CD4-positive, alpha-beta T cell treated with Interleukin-12 subunit alpha and Interleukin-12 subunit beta, for 1 hour (primary cell): ENCODE measurements at places on chromosomes 3 and 15.

DNA sequence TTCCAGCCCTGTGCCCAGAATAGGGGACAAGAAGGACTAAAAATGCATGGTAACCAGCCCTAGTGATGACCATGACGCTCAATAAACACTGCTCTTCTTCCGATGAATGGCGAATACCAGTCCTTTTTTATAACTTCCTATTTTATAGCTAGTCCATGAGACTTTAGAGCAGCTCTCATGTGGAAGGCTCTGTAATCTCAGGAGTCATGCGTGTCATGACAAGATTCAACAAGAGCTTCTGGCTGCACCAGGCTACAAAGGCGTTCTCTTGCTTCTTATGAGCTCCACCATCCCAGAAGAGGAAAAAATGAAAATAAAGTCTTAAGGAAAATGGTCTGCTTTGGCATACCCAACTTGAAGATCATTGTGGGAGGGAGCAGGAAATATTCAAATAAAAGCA lies 141.0 kb downstream of the TMCO5A start:
- no peak for DNase-seq

DNA sequence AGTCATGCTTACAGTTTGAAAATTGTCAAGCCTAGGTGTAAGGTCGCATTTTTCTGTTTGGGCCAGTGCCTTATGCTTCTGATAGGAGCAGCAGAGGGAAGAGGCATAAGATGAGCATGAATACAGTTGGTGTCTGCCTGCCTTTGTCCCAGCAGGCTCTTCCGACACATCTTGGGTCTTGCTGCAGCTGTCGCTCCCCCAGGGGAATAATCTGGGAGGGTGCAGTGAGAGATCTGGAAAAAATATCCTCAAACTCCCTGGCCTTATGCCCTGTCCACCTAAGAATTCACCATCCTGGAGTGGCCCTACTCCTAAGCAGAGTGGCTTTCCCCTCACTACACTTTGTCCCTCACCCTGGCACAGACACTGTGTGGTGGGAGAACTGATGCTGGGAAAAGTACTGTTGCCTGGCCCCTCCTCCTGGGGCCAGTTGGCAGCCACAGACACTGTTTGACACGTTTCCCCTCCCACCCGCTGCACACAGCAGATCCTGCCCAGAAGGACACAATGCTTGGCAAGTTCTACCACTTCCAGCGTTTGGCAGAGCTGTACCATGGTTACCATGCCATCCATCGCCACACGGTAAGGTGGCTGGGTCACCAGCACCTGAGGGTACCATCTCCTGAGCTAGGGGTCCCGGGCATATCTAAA lies 21.1 kb upstream of the RHO start:
- DNase-seq = no peak

DNA sequence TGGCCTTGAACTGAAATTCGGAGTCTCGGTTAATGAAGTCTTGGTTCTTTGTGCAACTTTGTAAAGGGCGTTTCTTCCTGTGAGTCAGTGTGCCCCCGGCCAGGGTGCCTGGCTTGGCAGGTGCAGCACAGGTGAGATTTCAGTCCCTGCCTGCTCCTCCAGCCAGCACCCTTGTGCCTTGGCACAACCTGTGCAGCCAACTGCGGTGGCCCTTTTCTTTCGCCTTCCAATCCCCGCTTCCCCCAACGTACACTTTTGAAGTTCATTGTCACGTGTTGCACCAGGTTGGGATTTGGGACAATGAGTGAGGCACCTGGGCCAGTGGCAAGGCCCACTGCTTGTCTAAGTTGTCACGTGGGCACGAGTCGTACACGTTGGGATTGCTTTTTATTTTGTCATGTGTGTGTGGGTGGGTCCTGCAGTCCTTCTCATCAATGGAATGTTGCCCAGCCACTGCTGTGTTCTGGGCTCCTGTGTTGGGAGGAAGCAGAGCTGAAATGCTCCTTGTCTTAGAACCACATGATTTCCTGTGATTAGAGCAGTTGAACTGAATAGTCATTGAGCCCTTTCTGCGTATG lies 242.9 kb upstream of the BHLHE40 start:
- no peak for DNase-seq

DNA sequence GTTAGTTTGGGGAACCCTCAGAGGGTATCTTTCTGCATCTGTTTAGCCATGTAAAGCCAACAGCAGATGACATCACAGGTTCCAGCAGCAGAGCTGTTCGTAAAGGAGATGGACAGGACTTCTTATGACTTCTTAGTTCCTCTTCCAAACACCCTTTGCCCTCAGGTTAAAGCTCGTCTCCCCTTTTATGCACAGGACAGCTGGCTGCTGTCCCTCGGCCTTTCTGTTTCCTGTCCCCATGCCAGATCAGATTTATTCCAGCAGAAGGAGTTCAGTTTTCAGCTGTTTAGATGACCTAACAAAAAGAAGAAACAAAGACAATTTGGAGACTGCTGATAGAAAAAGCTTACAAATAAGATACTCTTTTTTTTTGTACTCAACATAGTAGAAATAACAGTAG lies 45.1 kb downstream of the SEC22A start:
- DNase-seq = no peak

GRCh38 chr15:56813995-56814394 lies 80.7 kb upstream of the ZNF280D start:
- DNase-seq = no peak

- DNase-seq = no peak
These were observed 55.5 kb downstream of the DLG1 start for GRCh38 chr3:197242784-197243432.

DNA sequence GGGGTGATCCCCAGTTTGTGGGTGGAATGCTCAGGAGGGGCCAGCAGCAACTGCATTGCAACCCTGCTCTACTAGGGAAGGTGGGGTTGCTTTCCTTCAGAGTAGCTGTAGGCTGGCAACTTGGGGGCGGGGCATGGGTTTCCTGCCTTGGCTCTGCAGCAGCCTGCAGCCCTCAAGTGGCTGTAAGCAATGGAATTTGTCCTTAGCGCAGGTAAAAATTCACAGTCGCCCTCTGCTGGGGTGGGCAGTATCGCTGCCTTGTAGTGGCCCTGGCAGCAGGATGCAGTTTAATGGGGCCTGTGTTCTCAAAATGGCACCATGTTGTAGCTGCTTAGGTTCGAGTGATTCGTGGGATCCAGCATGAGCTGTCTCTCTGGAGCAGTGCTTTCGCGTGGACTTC lies 29.8 kb downstream of the STT3B start:
- peak; percentile 14 for DNase-seq

- DNase-seq = no peak
These were observed 30.5 kb upstream of the SRP14 start for GRCh38 chr15:40069178-40070165.

DNA sequence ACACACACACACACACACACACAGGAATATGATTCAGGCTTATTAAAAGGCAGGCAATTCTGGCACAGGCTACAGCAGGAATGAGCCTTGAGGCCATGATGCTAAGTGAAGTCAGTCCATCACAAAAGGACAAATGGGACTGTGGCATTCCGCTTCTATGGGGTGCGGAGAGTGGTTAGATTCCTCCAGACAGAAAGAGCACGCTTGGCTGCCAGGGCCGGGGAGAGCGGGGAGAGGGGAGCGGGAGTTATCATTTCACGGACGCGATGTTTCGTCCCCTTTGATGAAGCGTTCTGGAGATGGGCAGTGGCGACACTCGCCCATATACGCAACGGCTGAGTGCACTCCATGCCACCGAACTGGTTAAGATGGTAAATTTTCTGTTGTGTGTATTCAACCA lies 58.5 kb upstream of the FAM174B start:
- DNase-seq = no peak

DNA sequence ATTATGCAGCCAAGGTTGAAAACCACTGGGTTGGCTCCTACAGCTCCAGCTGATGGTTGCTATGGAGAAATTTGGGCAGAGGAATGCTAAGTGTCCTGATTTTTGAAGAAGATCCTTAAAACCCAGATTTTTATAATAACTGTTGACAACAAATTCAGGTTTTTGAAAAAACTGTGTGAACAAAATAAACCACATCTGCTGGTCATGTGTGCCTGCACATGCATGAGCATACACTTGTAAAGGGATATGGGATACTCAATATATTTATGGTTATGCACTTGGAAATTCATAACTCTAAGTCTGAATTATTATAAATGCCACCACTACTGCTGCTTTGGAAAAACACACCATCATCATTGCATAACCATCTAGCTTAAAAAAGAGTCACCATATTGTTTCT lies 133.7 kb downstream of the THRB start:
- DNase-seq = no peak

DNA sequence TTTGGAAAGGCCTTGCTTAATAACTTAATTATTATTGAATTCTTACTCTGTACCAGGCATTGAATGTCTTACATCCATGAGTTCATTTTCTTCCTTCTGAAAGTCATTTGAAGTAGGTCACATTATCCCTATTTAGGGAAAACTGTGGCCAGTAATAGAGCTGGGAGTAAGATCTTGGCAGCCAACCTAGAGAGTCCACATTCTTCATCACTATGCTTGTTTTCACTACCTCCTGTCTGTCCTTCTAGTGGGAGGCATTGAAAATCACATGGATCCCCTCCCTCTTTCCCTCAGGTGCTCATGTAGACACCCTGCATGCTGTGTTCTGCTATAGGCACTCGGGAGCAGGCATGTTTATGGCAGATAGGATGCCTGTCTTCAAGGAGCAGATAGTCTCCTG lies 154.9 kb downstream of the EBLN2 start:
- DNase-seq = no peak

GRCh38 chr15:42728560-42728959 lies 8.4 kb downstream of the CDAN1 start:
- no peak for DNase-seq

DNA sequence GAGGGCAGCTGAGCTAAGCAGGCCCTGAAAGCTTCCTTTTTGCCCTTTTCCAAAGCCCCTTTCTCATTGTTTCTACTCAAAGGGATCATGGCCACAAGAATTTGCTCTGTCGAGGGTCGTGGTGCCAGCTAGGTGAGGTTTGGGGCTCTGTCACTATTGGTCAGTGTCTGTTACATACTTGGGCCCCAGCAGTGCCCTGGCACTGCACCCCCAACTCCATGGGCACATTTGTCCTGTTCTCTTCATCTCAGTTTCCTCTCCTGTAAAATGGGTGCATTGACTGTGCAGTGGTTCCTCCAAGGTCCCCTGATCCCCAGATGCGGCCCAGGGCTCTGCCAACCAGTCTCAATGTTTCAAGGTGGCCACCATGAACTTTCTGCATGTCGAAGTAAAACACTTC lies 62.1 kb downstream of the SLC6A6 start:
- no peak for DNase-seq

DNA sequence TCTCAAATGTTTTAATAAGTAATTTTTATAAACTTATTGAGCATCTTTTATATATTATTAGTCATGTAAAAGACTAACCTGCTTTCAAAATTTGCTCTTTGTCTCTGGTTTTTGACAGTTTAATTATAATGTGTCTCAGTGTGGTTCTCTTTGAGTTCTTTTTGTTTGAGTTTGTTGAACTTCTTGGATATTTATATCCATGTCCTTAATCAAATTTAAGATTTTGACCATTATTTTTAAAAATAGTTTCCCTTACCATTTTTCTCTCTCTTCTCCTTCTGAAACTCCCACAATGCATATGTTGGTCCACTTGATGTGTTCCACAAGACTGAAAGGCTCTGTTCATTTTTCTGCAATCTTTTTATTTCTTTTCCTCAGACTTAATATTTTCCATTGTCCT lies 366.1 kb upstream of the GOLIM4 start:
- no peak for DNase-seq

GRCh38 chr15:100041127-100041828 lies 300.5 kb downstream of the ADAMTS17 start:
- DNase-seq = no peak

DNA sequence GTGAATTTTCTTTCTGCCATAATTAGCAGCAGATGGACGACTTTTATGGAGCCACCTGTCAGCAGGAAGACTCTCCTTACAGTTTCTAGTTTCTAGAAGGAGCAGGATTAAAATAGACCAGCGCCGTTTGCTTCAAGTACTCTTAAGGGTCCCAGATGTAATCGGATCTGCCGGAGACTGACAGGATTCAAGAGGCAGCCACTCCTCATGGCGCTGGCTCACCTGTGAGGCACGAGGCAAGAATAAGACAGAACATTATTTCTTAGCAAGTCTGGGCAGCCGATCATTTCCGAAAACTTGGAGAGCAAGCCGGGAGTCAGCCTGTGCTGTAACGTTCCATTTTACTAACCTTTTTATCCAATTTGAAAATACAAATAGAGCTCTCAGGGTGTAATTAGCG lies 410.4 kb upstream of the RORA start:
- no peak for DNase-seq

GRCh38 chr3:67401921-67402320 lies 252.5 kb downstream of the SUCLG2 start:
- no peak for DNase-seq

DNA sequence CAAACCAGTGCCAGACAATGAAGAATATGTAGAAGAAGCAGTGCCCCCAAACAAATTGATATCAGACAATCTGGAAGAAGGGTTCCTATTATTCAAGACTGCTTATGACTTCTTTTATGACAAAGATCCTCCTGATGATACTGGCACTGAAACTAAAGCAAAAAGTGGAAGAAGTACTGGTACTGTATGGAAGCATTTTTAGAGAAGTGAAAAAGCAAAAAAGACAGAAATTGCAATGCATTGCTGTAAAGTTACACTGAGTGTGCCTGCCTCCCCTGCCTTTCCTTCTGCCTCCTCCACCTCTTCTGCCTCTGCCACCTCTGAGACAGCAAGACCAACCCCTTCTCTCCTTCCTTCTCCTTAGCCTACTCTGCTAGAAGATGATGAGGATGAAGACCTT lies 167.6 kb downstream of the PLCL2 start:
- DNase-seq = no peak

- no peak for DNase-seq
These were observed 7.9 kb downstream of the DGKG start for GRCh38 chr3:186354100-186354499.

DNA sequence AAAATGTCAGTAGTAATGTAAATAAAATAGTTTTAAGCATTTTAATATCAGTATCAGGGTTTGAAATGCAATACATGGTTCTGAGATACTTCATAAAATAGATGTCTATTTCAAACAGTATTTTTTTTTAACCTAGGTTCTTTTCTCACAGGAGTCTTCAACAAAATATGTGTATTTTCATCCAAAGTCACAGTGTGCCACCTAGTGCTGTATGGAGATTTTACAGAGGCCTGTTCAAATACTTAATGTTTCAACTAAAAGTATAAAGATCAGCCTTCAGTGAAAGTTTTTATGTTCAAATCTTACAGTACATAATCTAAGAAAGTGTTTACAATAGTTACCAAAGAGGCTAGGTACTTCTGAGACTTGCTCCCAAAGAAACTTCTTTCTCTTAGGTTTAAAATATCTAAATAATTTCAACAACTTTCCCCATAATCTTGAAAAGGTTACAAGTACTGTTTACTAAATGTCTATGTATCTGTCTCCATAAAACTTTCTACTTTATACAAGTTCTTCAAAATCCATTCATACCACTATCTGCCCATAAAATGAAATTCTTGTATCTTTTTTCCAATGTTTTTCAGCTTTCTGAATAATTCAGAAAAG lies 38.3 kb downstream of the SCAPER start:
- DNase-seq = peak; percentile 17

DNA sequence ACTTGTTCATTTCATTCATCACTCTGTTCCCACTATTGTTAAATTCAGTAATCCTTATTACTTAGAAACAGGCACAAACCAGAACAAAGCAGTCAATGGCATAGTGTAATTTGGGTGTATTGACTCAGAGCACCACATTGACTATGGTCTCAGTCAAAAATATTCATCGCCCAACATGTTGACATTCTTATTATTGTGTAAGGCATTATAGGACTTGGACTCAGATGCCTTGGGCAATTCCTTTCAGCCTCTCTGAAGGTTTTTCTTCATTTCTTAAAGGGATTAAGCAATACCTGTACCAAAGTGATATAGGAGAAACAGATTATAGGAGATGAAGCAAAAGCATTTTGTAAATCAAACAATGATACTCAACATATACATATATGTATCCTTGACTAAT lies 114.7 kb upstream of the BHLHE40 start:
- DNase-seq = no peak

GRCh38 chr3:178353006-178353694 lies 183.1 kb upstream of the KCNMB2 start:
- no peak for DNase-seq
